Nephron progenitor cell (in vitro differentiated cells): ENCODE measurements at places on chromosomes 6 and 20.

DNA sequence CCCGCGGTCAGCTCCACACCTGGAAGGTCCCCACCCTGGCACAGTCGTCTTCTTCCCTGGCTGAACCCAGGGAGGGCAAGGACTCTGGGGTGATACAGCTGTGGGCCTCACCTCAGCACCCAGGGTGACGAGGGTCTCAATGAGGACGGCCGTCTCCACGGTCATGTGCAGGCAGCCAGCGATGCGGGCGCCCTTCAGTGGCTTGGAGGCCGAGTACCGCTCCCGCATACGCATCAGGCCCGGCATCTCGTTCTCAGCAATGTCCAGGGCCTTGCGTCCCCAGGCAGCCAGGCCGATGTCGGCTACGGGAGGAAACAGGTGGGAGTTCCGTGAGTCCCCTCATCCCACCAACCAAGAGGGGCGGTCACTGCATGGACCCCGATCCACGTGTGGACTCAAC lies 7.9 kb downstream of the AHCY start:
- H3K4me1 ChIP-seq: peaks cover 7% of the 10 kb centered on the region
- H3K27ac ChIP-seq: no peak overlapping the region
- H3K27me3 ChIP-seq: no peaks in the 10 kb centered on the region
- H3K4me3 ChIP-seq: no peak overlapping the region
- no peak for DNase-seq

DNA sequence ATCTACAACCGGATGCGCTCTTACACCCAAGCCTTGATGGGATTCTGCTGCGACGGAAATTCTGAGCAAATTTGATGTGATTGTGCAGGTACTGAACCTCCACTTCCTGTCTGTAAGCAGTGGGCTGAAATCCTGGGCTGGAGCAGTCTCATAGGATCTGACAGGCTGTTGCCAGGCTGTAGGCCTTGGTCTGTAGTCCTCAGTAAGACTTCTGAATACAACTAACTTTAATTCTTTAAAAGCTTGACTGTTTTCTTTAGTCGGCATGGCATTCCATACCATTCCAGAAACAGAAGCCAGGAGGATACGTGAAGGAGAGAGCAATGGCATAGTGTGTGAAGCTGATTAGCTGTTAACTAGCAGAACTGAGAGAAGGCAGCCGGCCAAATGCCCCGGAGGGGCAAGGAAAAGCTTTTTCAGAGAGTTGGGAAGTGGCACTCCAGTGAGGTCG lies 68.3 kb downstream of the ADTRP start:
- H3K4me1 ChIP-seq: peaks cover 54% of the 10 kb centered on the region
- no peaks in the 10 kb centered on the region for H3K36me3 ChIP-seq
- no peak overlapping the region for H3K4me3 ChIP-seq

- DNase-seq: no peak
- no peaks in the 10 kb centered on the region for H3K36me3 ChIP-seq
- H3K4me3 ChIP-seq: peak overlapping the region; percentile 85
- H3K27me3 ChIP-seq: peaks cover 21% of the 10 kb centered on the region
- peak overlapping the region; percentile 84 for H3K27ac ChIP-seq
Observed at GRCh38 chr6:52361414-52361944, 472 bp upstream of the PAQR8 start.

DNA sequence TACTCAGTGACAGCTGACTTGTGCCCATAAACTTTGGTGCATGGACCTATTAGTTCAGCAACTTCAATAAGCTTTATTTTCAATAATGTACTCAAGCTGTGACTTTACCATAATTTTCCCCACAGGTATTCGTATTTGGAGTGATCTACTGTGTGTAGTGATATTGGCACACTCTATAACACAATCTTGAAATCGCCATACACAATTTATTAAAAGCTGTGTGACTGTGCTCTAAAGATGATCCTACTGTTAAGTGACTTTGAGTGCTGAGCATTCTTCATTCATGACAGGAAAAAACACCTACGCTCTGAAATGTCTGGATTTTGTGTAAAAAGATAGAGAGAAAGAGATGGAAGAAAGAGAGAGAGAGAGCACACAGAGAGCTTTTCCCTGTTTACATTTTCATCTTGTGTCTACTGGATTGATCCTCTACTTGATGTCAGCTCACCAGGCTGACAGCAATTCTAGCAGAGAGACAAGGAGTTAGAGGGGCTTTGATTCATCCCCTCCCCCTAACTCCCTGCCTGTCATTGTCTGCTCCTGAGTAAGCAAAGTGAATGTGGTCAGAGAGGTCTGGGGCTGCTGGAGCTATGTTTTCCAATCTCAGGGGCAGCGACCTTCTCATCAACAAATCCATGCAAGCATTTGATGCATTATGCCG lies 538.7 kb upstream of the POU3F2 start:
- DNase-seq: peak; percentile 6
- peak overlapping the region; percentile 7 for H3K27ac ChIP-seq
- H3K4me3 ChIP-seq: peak overlapping the region; percentile 3
- H3K36me3 ChIP-seq: no peaks in the 10 kb centered on the region

DNA sequence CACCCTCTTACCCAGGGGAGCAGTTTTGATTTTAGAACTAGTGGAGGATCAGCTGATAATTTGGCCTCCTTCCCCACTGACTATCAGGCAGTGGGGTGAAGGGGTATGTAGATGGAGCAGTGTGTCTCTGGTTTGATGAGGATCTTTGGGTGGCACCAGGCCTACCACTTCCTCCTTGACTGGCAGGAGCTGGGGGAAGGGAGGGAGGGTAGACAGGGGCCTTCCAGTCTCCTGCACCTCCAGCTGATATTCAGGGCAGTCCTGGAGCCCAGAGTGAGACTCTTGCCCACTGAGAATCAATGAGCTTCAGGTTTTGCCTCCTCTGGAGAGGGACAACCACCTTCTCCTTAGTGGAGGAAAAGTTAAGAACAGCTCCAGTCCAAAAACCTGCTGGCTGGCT lies 3.2 kb downstream of the DEF6 start:
- H3K4me1 ChIP-seq: peaks cover 38% of the 10 kb centered on the region
- H3K27ac ChIP-seq: no peak overlapping the region
- no peaks in the 10 kb centered on the region for H3K36me3 ChIP-seq
- H3K4me3 ChIP-seq: no peak overlapping the region
- H3K27me3 ChIP-seq: peaks cover 8% of the 10 kb centered on the region

- no peak for DNase-seq
- H3K27ac ChIP-seq: no peak overlapping the region
- no peak overlapping the region for H3K4me3 ChIP-seq
- peaks cover 7% of the 10 kb centered on the region for H3K27me3 ChIP-seq
- peaks cover 15% of the 10 kb centered on the region for H3K36me3 ChIP-seq
Observed at GRCh38 chr20:53296451-53297153, 297.0 kb downstream of the ZNF217 start.

- H3K27ac ChIP-seq: no peak overlapping the region
- H3K36me3 ChIP-seq: no peaks in the 10 kb centered on the region
- DNase-seq: no peak
- H3K27me3 ChIP-seq: peaks cover 2% of the 10 kb centered on the region
- H3K4me3 ChIP-seq: no peak overlapping the region
Observed at GRCh38 chr6:82331031-82331773, 32.4 kb upstream of the TPBG start.

- peaks cover 21% of the 10 kb centered on the region for H3K4me1 ChIP-seq
- DNase-seq: no peak
- H3K27me3 ChIP-seq: no peaks in the 10 kb centered on the region
- peaks cover 26% of the 10 kb centered on the region for H3K36me3 ChIP-seq
Observed at GRCh38 chr6:21190701-21191100, 402.9 kb upstream of the SOX4 start.

GRCh38 chr6:145823328-145823944 lies 8.8 kb upstream of the FBXO30 start:
- no peak overlapping the region for H3K27ac ChIP-seq
- H3K36me3 ChIP-seq: peaks cover 5% of the 10 kb centered on the region
- H3K27me3 ChIP-seq: no peaks in the 10 kb centered on the region
- no peaks in the 10 kb centered on the region for H3K4me1 ChIP-seq

DNA sequence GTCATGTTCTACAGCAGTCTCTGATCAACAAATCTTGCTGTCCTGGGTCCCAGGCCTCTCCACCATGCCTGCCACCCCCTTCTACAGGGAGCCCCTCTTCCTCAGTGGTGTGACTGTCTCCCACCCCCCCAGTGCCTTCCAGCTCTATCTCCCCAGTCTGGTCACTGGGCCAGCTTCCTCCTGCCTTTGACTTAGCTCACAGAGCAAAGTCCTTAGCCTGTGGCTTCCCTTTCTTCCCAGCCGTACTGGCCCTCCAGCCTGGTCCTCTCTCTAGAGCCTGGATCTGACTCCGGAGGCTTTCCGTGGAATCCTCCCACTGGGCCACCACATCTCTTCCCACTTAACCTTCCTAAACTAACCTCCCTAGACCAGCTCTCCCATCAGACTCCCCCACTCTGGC lies 17.0 kb downstream of the MAPK13 start:
- no peak overlapping the region for H3K4me3 ChIP-seq
- H3K4me1 ChIP-seq: no peaks in the 10 kb centered on the region
- no peaks in the 10 kb centered on the region for H3K36me3 ChIP-seq
- no peak for DNase-seq
- H3K27me3 ChIP-seq: peaks cover 11% of the 10 kb centered on the region

GRCh38 chr20:19826179-19826914 lies 68.3 kb downstream of the RIN2 start:
- no peaks in the 10 kb centered on the region for H3K27me3 ChIP-seq
- no peak overlapping the region for H3K4me3 ChIP-seq
- no peak for DNase-seq
- peaks cover 26% of the 10 kb centered on the region for H3K4me1 ChIP-seq
- H3K27ac ChIP-seq: no peak overlapping the region

GRCh38 chr20:63690898-63691710 lies 5.3 kb upstream of the TNFRSF6B start:
- H3K27me3 ChIP-seq: no peaks in the 10 kb centered on the region
- H3K36me3 ChIP-seq: peaks cover 5% of the 10 kb centered on the region
- H3K4me1 ChIP-seq: peaks cover 9% of the 10 kb centered on the region
- no peak for DNase-seq

- H3K27me3 ChIP-seq: peaks cover 3% of the 10 kb centered on the region
- no peak overlapping the region for H3K4me3 ChIP-seq
- DNase-seq: no peak
Observed at GRCh38 chr6:130838951-130839350, 11.7 kb downstream of the SMLR1 start.

- no peaks in the 10 kb centered on the region for H3K36me3 ChIP-seq
- H3K4me3 ChIP-seq: no peak overlapping the region
- peaks cover 20% of the 10 kb centered on the region for H3K27me3 ChIP-seq
- DNase-seq: no peak
- H3K4me1 ChIP-seq: no peaks in the 10 kb centered on the region
Observed at GRCh38 chr20:31497838-31498540, 16.3 kb upstream of the HM13 start.

DNA sequence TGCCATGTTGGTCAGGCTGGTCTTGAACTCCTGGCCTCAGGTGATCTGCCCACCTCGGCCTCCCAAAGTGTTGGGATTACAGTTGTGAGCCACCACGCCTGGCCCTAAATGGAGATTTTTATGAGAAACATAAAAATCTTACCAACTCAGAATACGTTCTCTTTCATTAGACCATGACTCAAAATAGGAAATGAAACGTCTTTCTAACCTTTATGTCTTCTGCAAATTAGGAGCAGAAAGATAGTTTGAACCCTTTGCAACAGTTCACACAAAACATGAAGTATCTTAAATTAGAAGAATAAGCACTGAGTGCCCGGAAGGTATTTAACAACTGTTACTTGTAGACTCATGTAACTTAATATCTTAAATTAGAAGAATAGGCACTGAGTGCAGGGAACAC lies 48.3 kb downstream of the AHI1 start:
- DNase-seq: no peak
- no peaks in the 10 kb centered on the region for H3K4me1 ChIP-seq
- H3K27ac ChIP-seq: no peak overlapping the region
- H3K36me3 ChIP-seq: peaks cover 27% of the 10 kb centered on the region
- no peaks in the 10 kb centered on the region for H3K27me3 ChIP-seq
- no peak overlapping the region for H3K4me3 ChIP-seq

DNA sequence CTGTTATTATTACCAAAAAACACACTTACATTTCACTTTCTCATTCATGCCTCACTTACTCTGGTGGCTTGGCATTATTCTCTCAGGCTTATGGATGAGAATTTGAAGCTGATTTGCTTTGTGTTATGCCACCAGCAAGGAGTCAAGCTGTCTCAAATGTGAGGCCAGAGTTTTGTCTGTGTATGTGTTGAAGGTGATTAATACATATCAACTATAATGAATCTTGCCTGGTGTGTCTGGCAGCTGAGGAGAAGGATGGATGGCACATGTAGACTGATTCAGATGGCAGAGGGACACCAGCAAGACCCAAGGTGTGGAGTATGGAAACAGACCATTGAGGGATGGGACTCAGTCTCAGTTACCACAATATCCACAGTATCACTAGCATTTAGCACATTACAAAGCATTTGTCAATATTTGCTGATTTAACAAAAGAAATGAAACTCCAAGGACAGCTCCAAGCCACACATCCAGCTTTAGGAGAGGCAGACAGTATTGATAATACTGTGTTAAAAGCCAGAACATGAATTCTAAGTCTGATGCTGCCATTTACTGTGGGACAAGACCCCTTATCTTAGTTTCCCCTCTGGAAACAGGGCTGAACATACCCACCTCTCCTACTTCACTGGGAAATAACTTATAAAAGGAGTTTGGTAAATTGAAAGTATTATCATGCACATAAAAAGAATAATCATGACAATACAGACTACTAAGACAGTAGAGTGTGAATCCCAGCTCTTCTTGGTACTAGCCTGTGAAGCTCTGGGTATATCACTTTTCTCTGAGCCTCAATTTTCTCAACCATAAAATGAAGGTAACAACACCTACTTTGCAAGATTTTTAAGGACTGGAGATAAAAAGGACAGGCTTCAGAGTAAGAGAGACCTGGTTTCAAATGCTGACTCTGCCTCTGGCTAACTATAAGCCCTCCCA lies 11.2 kb downstream of the BCL2L1 start:
- no peaks in the 10 kb centered on the region for H3K27me3 ChIP-seq
- peaks cover 30% of the 10 kb centered on the region for H3K4me1 ChIP-seq
- no peak overlapping the region for H3K4me3 ChIP-seq
- no peak overlapping the region for H3K27ac ChIP-seq

DNA sequence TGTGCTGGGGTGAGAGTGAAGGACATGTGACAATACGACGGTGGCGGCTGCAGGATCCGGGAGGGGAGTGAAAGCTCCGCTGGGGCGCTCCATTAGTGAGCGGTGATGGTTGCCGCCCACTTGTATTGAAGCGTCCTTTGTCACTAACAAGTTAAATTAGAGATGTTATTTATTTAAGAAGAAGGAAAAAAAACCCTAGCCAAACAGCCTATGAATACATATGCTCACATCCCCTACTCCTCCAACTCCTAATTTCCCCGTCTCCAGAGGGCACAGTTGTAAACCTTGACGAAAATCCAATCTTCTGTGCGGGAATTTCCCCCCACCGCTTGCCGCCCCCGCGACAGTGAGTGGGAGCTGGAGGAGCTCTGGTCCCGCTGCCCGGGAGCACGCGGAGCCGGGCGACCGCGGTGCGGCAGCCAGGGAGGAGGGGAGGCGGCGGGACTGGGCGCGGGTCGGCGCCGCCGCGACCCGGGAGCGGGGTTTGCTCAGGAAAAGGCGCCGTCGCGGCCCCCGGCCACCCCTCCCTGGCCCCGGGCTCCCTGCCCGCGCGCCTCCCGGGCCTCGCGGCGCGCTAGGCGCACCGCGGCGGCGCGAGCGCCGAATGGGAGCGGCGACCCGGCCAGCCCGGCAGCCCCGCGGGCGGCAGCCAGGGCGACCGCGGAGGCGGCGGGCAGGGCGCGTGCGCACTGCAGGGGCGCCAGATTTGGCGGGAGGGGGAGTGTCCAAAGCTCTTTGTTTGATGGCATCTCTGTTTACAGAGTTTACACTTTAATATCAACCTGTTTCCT lies at the start of gene MYB:
Gene MYB, plus strand, starts transcription at position 767 of the 791 bp plus-strand sequence. CDS start 206 bp downstream, outside the sequence.
- peak; percentile 79 for DNase-seq
- peaks cover 17% of the 10 kb centered on the region for H3K4me1 ChIP-seq
- H3K36me3 ChIP-seq: no peaks in the 10 kb centered on the region
- H3K27ac ChIP-seq: no peak within 1 kb of the TSS
- H3K27me3 ChIP-seq: peaks cover 72% of the 10 kb centered on the region
